Stimulated activated CD4-positive, alpha-beta T cell treated with anti-CD3 and anti-CD28 coated beads, Interleukin-4, amount 100 ng/mL, for 1 hour (primary cell): ENCODE measurements at places on chromosomes 7 and 10.

DNA sequence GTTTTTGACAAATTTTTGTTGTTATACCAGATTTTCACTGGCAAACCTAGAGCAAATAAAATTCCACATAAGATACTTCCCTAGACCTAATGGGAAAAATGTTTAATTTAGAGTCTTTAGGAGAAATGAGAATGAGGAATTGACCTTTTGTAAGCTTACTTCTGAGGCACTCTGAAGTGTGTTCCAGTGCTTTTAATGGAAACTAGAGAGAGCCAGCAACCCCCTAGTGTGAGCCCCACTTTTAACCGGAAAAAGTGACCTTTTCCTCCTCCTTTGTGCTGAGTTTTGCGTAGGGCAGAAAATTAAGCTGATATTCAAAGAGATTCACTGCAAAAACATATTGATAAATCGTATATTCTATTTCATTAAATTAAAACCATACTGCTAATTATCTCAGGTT lies 5.2 kb downstream of the IKZF1 start:
- DNase-seq: no peak

GRCh38 chr10:124716369-124716768 lies 27.8 kb downstream of the FAM53B start:
- DNase-seq: no peak

DNA sequence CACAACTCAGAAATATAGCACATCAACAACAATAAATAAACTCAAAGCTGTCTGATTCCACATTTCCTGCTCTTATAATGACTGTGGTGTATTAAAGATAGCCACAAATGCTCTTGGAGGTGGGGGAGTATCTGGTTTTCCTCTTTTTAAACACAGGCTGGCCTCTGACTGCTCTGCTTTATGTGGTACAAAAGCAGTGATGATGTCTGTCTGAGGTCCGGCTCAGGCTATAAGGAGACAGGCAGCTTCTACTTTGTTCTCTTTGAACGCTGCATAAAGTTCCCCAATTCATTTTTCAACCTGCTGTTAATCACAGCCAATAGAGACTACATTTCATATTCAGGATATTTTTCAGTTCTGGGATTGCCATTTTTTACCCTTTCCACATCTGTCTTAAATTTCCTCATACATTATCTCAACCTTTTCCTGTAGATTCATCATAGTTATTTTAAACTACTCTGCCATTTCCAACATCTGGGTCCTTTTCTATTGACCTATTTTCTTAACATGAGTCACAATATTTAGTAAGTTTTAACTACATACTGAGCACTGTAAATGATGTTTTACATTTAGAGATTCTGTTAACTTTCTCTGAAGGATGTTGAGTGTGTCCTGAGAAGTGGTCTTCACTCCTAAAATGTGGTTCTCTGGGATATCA lies 64.9 kb downstream of the CRPPA start:
- no peak for DNase-seq

- DNase-seq: no peak
These were observed 8.2 kb upstream of the STARD3NL start for GRCh38 chr7:38169847-38170246.

DNA sequence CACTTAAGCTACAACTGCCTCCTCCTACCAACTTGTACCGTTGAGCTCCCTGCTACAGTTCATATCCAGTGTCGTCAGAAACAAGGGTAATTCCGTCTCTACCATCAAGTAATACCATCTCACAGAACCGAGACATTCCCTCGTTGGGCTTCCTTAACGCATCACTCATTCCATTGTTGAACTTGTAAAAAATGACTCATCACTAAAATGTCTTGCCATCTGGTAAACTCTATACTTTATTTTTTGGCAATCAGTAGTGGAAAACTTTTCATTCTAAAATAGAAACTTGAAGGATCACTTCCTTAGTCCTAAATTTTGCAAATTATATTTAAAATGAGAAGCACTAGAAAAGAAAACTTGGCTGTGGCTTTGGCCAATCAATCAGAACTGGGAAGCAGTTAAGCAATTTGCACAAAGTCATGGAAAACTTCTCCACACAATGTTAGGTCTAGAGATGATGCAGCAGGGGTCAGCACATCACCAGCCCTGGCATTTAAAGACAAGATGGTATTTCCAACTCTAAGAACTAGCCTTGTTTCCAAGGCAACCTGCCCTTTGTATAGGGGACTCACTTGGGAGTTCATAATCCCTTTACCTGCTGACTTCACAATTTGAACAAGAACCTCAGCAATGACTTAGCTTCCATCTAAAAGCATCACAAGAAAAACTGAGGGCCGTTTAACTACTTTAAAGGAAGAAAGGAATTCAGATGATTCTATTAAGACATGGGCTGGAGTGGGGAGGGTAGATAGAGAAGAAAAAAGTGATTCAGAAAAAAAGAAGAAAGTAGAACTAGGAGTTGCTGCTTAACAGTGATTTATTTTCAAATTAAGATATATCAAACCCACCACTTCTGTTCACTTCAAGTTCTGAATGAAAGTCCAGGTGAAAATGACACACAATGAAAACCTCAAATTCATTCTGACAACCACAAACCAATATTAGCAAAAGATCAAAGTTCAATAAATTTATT lies 288.1 kb downstream of the PARD3 start:
- no peak for DNase-seq

DNA sequence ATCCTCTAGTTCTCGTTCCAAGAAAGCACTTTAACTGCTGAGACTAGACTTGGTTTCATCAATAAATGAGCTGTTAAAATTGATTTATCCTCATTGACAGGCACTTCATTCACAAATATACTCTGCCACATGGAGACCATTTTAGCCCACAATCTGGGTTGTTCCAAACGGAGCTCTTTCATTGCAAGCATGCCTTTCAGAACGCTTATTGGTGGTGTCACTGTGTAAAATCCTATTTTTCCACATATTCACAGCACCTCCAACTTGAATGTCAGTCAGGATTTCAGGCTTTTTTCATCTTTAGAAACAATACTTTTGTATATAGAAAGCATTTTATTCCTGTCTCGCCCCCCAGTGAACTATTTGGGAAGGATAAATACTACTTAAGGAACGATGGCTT lies 424.7 kb upstream of the NRP1 start:
- no peak for DNase-seq

DNA sequence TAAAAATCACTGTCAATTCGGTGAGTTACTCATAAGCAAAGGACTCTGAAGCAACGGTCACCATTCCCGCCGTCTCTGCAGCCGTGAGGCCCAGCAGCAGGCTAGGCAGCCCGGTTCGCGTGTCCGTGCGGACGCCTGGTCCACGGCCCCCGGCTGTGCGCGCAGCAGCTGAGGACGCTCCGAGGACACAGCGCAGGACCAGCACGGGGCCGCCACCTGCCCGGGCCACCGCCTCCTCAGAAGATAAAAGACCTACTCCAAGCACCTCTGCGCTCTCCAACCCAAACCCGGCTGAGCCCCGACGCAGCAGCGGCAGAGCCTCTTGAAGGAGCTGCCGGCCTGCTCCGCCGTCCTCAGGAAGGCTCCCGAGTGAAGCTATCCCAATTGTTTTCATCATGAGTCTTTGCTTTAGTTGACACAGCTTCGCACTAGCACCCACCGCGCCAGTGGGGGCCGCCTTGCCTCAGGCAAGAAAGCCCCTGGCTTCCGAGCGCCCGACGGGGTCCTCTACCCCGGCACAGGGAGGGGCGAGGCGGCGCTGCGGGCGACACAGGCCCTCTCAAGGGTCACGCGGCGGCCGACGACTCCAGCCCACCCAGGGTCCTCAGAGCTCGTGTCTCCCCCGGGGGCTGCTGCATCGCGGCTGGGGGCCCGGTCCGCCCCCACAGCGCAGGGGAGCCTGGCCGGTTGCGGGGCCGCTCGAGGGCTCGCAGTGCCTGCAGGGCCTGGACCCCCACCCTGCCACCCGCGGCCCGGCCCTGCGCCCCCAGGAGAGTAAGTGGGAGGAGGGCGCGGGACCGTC lies 16.9 kb upstream of the GPR146 start:
- no peak for DNase-seq

GRCh38 chr7:26944501-26945358 lies 80.3 kb upstream of the SKAP2 start:
- no peak for DNase-seq

DNA sequence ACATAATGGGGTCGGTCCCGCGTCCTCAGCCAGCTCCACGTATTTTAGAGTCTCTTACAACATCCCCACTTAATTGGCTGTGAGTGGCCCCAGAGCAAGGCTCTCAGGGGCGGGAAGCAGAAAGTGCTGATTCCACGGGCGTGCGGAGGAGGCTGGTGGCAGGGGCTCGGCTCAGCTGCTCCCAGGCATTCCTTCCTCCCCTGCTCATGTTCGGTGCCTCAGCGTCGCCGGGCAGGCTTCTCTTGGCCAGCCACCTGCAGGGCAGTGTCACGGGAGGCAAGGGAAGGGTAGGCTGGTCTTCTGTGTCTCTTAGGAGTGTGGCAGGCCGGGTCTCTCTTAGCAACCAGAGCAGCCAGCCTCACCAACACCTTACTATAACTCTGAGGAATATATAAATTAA lies 33.8 kb downstream of the IL15RA start:
- no peak for DNase-seq

DNA sequence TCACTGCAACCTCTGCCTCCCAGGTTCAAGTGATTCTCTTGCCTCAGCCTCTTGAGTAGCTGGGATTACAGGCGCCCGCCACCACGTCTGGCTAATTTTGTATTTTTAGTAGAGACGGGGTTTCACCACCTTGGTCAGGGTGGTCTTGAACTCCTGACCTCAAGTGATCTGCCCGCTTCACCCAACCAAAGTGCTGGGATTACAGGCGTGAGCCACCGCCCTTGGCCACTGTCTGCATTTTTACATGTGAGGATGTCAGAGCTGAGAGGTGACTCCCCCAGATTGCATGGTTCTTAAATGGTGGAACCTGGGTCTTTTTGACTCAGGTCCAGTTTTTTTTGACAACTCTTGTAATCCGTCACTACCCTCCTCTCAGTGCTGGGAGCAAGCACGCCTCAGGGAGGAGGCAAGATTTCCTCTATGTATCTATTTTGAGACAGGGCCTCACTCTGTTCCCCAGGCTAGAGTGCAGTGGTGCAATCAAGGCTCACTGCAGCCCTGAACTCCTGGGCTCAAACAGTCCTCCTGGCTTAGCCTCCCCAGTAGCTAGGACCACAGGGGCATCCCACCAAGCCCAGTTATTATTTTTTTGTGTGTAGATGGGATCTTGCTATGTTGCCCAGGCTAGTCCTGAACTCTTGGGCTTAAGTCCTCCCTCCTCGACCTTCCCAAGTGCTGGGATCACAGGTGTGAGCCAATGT lies 1.2 kb upstream of the SRRT start:
- DNase-seq: no peak

DNA sequence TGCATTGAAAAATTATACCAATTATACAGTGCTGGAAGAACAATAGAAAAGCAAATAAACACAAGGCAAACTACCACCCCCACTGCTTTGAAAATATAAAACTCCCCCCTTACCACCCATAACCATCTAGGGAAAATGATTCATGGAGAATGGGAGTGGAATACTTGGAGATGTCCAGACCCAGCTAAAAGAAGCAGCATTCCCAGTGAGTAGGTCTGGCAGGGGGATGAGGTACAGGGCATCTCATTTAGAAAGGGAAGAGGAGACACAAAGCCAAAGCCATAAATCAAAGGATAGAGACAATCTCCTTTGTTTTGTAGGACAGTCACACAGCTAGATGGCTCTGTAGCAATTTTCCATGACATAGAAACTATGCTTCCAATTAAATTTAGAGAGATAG lies 36.0 kb upstream of the DGKI start:
- no peak for DNase-seq

GRCh38 chr7:78953726-78954363 lies 499.6 kb downstream of the MAGI2 start:
- no peak for DNase-seq

DNA sequence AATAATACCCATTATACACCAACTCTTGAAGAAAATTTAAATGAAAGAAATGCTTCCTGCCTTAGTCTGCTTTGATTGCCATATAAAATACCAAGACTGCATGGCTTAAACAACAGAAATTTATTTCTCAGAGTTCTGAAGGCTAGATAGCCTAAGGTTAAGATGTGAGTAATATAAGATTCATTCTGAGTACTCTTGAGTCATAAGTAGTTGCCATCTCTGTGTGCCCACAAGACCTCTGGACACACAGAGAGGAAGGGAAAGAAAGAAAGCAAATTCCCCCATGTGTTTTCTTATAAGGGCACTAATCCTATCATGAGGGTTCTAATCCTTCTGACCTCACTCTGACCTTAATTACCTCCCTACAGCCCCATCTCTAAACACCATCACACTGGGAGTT lies 201.2 kb downstream of the PTN start:
- no peak for DNase-seq

- DNase-seq: no peak
These were observed 31.3 kb upstream of the INSYN2A start for GRCh38 chr10:127227663-127228062.

DNA sequence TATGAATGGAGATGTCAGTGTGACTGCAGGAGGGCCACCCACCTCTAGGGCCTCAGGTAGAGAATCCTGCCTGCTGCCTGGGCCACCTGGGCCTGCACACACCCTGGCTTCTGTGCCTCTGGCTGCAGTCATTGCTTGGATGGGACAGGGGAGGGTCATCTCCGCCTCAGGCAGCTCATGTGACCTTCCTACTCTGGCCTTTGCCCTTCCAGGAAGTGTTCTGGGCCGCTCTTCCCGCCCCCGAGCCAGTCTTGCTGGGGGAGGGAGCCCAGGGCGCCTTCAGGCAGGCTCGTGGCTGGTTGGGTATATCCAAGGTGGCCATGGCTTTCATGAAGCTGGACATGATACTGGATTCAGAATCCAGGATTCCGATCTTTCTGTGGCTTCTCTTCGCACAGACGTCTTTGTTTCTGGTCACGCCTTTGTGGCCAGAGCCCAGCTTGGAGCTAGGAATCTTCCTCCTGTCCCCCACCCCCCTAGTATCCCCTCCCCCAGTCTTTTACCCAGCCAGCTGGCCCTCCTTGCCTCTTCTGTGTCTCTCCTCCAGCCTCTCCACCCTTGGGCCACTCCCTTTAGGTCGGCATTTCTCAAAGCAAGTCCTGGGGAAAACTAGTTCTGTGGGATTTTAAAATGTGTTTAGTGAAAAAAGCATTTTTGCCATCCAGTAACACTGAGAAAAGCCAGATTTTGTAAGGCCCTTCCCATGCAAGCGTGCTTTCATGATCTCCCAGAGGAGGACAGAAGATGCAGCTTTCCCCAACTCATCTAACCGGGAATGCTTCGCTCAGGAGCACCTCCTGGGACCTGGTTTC lies 119.6 kb downstream of the ZMIZ1 start:
- DNase-seq: no peak

DNA sequence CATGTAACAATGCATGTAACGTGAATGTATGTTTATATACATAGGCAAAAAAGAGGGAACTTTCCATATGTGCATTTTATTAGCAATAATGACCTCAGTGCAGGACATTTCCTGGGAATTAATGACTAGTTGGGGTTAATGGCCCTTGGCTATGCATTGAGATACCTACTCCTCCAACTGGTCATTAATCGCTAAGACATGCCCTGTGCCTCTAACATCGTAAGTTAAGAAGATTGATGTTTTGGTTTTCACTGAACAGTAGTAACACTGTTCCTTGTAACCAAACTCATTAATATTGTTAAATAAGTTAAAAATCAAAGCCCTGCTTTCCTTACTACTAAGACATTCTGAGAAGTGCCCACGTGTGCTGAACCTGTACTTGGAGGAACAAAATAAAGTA lies 61.7 kb downstream of the SEMA3D start:
- DNase-seq: no peak
